ENCODE measurements at places on chromosomes 6 and 20.

GRCh38 chr6:144055121-144055931, 40.0 kb downstream of the SF3B5 start:
- no peak for DNase-seq

- no peak for DNase-seq
These were observed at the start of gene QKI for GRCh38 chr6:163414117-163414945. Gene QKI (plus strand): TSS chr6:163414718. CDS start chr6:163415194, 476 bp downstream.

- DNase-seq: no peak
These were observed 25.1 kb upstream of the NFATC2 start for GRCh38 chr20:51567622-51568021.

GRCh38 chr6:84222426-84222825, 5.0 kb downstream of the CEP162 start:
- no peak for DNase-seq

DNA sequence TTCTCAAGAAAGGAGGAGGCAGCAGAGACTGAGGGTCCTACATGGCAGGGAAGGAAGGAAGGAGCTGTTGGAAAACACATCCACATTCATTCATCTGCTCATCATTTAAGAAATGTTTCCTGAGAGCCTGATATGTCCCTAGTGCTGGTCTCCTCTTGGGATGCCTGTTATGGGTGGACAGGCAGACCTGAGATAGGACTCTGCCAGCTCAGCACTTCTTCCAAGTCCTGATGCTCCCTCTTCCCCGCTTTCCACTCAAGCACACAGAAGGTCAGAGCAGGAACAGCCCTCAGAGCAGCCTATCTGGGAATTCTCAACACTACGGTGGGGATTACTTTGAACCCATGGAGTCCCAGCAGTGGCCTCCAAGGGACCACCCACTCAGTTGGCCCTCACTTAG, 8.0 kb upstream of the SIRPD start:
- no peak for DNase-seq

DNA sequence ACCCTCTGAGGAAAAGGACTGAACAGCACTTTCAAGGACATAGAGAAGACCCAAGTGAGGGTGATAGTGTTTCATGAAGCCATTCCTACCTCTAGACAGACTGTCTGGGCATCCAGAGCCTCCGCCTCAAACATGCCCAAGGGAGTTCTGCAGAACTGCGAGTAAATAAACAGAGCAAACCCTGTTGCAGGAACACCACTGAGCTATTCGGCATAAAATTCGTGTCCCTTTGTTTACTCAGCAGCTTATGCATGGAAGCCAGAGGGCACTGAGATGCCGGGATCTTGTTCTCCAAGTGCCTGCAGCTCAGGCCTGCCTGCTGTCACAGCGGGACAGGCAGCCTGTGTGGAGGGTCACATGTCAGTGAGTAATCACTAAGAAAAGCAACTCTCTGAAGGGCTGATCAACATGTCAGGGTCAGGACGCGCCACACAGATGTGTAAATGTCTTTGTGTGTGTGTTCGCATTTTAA, 164.9 kb upstream of the HEY2 start:
- DNase-seq: no peak

- no peak for DNase-seq
These were observed 179.2 kb downstream of the TMEM242 start for GRCh38 chr6:157143890-157144798.

DNA sequence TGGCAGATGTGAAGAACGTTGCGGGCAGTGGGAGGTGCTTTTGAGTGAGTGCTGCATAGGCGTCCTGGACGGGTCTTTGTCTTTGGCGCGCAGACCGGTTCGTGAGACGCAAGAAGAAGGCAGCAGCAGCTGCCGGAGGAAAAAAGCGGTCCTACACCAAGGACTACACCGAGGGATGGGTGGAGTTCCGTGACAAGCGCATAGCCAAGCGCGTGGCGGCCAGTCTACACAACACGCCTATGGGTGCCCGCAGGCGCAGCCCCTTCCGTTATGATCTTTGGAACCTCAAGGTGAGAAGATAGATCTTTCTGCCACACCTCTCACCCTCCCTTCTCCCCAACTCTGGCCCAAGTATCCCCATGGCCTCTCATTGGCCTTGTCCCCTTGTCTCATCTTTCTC, 1.1 kb downstream of the ABT1 start:
- DNase-seq: no peak

DNA sequence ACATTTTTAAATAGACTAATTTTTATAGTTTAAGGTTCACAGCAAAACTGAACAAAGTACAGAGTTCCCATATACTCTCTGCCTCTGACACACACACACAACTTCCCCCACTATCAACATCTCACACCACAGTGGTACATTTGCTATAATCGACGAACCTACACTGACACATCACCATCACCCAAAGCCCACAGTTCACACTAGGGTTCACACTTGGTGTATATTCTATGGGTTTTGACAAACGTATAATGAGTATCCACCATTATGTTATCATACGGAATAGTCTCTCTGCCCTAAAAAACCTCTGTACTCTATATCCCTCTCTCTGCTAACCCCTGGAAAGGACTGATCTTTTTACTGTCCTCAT, 15.6 kb downstream of the TMEM30A start:
- DNase-seq: no peak

- no peak for DNase-seq
These were observed 204.1 kb downstream of the SIM1 start for GRCh38 chr6:100260584-100260983.

GRCh38 chr6:43091436-43091991, 15.4 kb downstream of the PTK7 start:
- DNase-seq: no peak

- no peak for DNase-seq
These were observed 45.7 kb downstream of the ILRUN start for GRCh38 chr6:34650823-34651222.

- DNase-seq: no peak
These were observed 228.1 kb downstream of the ATXN1 start for GRCh38 chr6:16533210-16533609.

DNA sequence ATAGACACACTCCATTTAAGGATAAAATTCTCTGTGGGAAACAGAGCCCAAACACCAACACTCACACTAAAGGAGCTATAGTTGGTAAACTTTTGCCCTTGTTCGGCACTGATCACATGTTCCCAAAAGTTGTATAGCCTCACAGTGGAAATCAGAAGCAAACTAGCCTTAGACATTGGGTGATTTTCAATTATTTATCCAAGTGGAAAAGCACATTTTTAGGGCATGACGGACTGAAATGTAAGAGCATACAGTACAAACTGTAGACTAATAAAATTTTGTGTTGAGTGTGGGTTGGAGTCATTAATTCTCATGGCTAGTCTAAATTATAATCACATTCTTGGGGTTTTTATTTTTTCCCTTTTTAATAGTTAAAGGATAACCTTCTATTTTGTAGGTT, 202.4 kb downstream of the MOXD1 start:
- no peak for DNase-seq

- DNase-seq: no peak
These were observed 28.9 kb downstream of the ILRUN start for GRCh38 chr6:34667481-34668238.

DNA sequence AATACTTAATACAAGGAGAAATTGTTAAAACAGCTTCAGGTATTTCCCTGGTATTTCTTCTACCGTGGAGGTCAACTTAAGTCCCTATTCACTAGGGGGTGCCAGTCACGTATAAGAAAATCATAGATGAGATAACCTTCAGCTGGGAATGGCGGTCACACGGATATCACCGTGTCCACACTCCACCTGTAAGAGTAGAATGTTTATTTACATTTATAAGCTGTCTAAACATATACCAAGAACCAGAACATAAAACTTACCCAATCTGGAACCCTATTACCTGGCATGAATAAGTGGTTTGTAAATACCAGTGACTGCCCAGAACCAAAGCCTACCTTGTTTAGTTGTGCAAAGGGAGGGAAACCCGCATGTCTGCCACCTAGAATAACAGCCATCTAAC, 1.9 kb upstream of the ELOVL4 start:
- DNase-seq: peak; percentile 30

- DNase-seq: peak; percentile 3
These were observed 1.2 kb upstream of the UFL1 start for GRCh38 chr6:96520171-96521115.

DNA sequence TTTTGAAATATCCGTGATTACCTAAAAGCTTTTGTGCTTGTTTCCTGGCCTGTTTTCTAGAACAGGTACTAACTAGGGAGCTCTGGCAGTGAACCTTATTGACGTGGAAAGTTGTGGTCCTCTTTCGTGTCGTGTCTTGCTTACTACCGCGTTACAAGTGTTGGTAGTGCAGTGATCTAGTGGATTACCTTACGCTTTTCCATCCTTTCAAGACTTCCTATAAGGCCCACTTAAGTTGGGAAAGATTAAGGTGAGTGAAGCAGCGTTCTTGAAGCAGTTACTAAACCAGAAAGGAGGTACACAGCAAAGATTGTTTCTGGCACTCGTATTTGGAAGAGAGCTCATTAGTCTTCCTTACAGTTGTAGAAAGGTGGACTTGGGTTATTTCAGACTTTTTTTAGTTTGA, 1.9 kb downstream of the PNRC1 start:
- DNase-seq: peak; percentile 24

GRCh38 chr20:63573647-63574131, 350 bp downstream of the HELZ2 start:
- DNase-seq: no peak

DNA sequence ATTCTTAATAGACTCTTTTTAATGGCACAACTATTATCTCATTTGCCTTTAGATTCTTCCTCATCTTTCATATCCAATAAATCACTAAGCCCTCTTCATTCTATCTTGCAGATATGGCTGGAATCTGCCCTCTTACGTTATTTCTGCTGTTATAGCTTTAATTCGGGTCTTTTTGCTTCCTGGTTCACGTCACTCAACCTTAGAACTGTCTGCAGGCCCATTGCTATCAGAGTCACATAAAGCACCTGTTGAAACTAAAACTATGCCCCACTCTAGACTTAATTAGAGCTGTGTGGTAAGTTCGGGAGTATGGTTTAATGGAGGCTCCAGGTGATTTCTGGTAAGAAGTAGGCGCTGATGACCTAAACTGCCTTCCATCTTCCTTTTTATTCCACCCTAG, 988 bp downstream of the QRSL1 start:
- no peak for DNase-seq

DNA sequence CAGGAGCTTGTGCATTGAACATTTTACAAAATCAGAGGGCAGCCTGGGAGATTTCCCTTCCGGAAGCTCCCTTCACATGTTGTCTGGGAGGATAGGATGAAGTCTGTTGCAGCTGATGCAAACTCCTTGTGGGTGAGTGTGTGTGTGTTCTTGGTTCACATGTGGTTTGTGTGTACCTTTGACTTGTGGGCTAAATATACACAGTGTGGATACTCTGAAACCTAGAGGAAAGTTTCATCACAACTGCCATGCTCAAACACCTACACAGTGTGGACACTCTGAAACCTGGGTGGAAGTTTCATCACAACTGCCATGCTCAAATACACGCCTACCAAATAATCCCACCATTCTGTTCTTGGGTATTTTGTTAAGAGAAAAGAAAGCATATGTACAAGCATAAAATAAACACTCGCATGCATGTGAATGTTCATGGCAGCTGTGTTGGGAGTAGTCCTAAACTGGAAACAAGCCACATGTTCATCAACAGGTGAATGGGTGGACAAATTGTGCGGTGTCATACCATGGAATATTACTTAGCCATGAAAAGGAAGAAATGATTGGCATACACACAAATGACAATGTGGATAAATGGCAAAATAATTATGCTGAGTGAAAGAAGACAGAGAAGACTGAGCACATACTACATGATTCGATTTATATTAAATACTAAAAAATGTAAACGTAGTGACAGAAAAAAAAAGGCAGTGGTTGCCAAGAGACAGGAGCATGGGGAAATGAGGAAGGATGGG, 1.8 kb downstream of the SCP2D1 start:
- DNase-seq: no peak

DNA sequence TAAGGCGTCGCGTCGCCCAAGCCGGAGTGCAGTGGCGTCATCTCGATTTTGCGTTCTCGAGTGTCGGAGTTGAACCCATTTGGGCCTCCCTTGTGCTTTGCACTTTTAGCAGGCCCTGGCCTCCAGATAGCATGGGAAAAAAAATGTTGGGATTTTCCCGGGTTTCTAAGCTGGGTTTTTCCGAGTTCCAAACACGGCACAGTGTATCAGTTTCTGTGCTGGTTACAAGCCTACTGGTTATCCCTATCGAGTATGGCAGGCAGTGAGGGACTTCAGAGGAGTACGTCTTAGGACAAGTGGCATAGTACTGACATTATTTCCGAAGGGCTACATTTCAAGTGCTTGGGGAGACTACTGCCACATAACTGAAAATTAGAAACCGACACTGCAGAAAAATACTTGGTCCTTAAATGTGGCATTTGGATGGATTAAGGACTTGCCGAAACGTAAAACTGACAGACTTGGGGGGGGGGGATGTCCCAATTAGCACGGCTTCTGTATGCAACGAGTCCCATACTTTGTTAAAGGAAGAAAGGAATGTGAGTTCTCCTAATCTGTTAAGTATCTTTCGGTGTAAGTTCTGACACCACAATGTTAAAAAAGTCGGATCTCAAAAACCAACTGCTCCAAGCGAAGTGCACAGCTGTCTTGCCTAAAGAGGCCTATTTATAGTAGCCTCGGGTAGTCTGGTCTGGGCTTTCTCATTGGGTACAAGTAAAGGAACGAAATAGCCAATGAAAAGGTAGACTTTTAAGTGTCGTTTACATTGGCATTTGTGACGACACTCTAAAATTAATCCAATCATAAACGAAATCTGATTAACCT, 70.2 kb downstream of the HFE start:
- peak; percentile 98 for DNase-seq

DNA sequence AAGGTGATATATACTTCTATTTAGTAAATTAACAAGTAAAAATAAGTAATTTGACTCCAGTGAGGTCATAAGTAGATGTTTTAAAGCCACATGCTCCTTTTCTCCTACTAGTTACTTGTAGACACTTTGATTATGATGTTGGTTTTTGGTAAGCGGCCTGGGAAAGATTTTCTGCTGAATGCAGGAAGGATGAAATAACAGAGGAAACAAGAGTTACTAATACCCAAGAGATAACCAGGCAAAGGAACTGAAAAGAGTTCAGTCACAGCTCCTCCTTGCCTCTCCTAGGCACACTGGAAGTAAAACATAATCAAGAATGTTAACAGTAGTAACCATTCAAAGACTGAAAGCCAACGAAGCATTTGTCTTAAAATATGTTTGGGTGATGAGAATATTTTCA, 203.3 kb downstream of the RNGTT start:
- DNase-seq: no peak

- no peak for DNase-seq
These were observed 110.5 kb downstream of the KIF16B start for GRCh38 chr20:16462711-16463110.

Data from renal pelvis (tissue), 12 donors.